ENCODE measurements at places on chromosomes 16 and 17. TPM values are rescaled to one million over a fixed set of nuclear protein-coding genes. Genes with fewer than 3 reads are reported as not detected.

DNA sequence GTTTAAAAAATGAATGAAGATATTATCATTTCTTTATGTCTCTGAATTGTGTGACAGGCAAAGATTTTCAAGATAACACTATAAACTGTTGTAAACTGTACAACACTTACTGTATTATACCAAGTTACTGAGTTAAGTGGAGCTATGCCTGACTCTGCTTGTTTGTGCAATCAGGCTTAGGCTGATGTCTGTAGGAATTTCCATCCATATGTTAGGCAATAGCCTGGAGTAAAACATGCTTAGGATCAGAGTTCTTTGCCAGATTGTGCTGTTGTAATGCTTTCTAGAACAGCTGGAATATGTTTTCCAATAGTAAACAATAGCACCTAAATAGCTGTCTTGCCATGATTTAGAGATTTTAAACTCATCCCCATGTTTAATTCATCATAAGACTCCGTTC is 1496.7 kb downstream of the CDH11 start:
- H3K4me1 ChIP-seq, result no peaks in the 10 kb centered on the region
- DNase-seq, result no peak
- H3K36me3 ChIP-seq, result no peaks in the 10 kb centered on the region
- no peak overlapping the region for H3K27ac ChIP-seq
- H3K27me3 ChIP-seq, result no peaks in the 10 kb centered on the region

The PHOSPHO1 gene
- total RNA-seq, result 2.2 TPM

The TMC7 gene
- total RNA-seq, result 0.56 TPM

The NUPR1 gene
- total RNA-seq, result 26.9 TPM

- no peaks in the 10 kb centered on the region for H3K27me3 ChIP-seq
- no peak for DNase-seq
- no peaks in the 10 kb centered on the region for H3K4me1 ChIP-seq
- no peak overlapping the region for H3K27ac ChIP-seq
- H3K36me3 ChIP-seq, result peaks cover 41% of the 10 kb centered on the region
These were observed 5.3 kb downstream of the ATP6V0A1 start for GRCh38 chr17:42463976-42464400.

Measured in right atrium auricular region (tissue), 2 donors.